ENCODE measurements at places on chromosomes 2 and 18.
A peak's percentile ranks its signal among the peaks of the same experiment; 100 is the strongest.

DNA sequence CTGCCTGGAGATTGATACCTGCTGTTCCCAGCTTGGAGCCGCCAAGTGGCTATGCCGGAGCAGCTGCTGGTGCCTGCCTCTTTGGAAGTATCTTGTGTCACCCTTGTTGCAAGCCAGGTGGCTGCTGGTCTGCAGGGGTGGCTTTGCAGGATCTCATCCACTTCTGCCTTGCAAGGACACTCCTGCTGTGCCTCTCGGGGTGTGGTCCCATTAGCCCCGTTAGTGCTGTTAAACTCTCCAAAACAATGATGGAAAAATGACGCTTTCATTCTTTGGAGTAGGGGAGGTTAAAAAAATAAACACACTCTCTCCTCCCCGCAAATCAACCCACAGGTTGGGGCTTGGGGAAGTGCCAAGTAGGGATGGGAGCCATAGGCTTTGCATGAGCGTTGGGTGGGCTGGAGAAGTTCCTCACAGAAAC is 352.8 kb downstream of the RNF144A start:
- DNase-seq: no peak

DNA sequence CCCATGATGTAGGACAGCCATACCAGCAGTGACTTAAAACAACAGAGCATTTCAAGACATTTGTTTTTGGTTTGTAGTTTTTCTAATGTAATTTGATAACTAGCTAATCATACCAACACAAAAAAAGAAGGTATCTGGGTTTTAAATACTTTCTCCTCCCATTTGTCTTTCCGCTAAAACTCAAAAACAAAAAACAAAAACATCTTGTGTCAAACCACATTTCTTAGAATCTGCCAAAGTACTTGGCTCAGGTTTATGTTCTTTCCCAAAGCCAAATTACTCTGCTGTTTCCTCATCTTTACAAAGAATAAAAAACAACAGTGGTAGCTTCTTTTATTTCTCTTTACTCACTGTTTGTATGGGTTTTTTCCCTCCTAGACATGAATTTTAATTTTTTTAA is 71.5 kb downstream of the GREB1L start:
- no peak for DNase-seq

GRCh38 chr18:35041815-35042387 is 688 bp downstream of the MAPRE2 start:
- DNase-seq: peak; percentile 41

DNA sequence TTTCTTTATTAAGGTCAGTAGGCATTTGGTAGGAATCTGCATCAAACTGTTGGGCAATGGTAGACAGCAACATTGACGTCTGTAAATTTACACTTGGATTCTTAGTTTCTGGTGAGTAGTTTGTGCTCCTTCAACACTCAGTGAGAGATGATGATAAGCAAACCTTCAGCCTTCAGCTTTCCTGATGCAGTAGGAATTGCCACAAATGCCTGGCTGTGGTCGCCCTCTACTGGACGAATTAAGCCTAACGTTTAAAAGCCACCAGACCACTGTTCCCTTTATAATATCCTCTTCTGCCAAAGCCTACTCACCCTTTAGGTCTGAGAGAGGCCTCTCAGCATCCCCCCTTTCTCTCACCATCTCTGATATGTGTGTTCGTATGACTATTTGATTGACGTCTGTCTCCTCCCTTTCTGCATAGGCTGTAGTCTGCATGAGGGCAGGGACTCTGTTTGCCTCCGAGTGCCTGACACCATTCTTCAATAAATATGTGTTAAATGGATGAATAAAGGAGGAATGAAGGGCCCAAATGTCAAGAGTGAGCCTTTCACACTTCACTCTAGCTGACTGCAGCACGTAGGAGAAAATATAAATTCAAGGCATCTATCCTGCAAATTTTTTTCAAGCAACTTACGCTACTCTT is 47.0 kb upstream of the PLEKHM3 start:
- DNase-seq: peak; percentile 69

DNA sequence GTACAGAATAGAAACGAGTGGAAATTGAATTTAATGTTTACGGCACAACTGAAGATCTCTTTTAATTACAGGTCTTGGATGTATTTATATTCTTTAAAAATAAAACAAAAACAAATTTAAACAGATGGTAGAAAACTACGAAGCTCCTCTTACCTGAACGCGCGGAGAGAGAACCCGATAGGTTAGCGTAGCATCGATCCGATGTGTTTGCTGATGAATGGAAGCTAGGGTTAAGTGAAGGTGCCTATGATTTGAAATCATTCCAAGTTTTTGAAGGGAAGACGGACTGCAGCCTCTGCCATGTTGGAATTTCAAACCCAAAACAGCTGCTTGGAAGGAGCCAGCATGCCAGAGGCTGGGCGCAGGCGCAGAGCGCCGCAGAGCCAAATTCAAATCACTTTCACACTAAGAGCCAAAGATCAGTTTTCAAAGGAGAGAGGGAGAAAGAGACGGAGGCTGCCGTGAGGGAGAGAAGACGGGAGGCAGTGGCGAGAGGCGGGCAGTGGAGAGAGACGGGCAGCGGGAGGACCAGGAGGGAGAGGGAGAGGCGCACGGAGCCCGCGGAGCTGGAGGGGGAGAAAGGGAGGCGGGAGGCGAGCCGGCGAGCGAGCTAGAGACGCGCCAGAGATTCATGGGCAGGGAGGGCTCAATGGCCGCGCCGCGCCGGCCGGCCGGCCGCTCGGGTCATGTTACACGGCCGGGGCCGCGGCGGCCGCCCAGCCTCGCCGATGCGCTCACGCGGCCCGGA is at the start of gene FIGN:
FIGN (minus strand) TSS at position 324 of the 748 bp plus-strand sequence. CDS start 1,081 bp downstream, outside the sequence.
- peak; percentile 77 for DNase-seq

DNA sequence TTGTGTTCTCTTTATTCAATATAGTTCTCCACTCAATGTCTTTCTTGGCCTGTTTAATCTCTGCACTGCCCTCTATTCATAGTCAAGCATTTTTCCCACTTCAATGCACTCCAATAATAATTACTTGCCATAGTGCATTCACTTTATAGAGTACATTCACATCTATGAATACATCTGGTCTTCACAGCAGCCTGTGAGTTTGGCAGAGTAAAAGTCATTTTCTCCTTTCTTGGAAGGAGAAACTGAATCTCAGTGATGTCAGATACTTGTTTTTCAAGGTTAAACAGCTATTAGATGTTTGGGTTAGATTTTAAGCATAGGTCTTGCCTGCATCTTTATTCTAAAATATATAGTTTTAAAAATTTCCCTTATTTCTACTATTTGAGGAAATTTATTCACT is 373.2 kb downstream of the TRIB2 start:
- DNase-seq: no peak

DNA sequence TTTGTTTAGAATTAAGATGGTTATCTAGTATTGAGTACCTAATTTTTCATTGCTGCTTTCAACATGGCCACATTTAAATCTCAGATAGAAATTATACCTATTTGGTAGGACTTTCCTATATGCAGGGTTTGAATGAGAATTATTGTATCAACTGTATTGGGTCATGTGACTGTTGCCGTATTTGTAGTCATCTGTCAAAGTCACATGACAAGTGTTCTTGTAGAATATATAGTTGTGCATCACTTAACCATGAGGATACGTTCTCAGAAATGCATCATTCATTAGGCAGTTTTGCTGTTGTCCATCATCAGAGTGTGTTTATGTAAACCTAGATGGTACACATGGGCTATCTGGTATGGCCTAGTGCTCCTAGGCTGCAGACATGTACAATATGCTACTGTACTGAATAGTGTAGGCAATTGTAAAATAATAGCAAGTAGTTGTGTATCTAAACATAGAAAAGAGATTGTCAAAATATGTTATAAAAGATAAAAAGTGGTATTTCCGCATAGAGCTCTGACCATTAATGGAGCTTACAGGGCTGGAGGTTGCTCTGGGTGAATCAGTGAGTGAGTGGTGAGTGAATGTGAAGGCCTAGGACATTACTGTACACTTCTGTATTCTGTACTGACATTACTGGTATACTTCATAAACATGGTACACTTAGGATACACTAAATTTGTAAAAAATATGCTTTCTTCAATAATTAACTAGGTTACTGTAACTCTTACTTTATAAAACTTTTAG is 123.7 kb downstream of the MAP4K4 start:
- DNase-seq: peak; percentile 70

DNA sequence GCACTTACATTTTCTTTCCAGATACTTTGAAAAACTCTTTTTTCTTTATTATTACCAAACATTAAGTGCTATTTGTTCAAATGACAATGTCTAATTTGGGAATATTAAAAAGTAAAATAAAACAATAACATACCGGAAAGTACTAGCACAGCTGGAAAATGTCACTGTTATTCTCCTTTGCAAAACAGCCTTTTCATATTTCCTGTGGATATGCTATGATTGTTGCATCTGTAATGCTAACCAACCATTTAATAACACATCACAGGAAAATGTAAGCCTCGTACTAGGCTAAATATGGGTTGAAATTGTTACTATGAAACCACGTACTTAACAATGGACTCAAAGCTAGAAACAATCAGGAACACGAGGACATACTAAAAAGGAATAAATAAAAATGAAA is 298.1 kb downstream of the CBLN2 start:
- DNase-seq: no peak

DNA sequence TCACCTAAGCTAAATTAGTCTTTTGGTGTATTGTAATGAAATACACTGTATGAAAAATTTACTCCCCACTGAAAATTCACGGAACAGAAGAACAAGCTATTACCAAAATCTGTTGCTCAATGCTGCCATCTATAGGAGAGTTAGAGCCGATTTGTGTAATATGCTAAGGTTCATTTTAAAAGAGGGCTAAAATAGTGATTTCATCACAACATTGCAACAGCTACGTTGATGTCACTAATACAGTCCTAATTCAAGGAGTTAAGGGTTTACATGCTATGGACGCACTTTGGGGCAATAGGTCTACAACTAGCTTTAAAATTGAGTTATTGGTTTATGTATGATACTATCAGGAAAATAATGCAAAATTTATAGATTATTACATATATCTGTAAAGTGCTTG is 3.0 kb upstream of the IRS1 start:
- peak; percentile 84 for DNase-seq

- peak; percentile 34 for DNase-seq
Measured at GRCh38 chr2:237431837-237432236, 17.9 kb upstream of the COL6A3 start.

DNA sequence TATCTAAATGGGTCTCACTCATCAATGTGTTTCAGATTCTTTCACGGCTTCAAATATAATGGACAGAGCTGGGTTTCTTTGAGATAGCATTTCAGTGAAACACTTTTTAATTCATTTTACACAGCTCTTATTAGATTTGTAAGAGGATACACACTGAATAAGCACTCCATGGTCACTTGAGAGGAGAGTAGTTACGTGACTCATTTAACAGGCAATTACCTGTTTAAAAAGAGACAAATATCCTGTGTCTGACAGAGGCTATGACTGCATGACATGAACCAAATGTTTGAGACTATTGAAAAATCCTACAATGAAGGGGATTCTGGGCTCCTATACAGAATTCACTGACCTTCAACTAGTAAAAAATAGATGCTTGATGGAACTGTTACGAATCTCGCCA is 786.9 kb downstream of the EPHA4 start:
- DNase-seq: no peak

DNA sequence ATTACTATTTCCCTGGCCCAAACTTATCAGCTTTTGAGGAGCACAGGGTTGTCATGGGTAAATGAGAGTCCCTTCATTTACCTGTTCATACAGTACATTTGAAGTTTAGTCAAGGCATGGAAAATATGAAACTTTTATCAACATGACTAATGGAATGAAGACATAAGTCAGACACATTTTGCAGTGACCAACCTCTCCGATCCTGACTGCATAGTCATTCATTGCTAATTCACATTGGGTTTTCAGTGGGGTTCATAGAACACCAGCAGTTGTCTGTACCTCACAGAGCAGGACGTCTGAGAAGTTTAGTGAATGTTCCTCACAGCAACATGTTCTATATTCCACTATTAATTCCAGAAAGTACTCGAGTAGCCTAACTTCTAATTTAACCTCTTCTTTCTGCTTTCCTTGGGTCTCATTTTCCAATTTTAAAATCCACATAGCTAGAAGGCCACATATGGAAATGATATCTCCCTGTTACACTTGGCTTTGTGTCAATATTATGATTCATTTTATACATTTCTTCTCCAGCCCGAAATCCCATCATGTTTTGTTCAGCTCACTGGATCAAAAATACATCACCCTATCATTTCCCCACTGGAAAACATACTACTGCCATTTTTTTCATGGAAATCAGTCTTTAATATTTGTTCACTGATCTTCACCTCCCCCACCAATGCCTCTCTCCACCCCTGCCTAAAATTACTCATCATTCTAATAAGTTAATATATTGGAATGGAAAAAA is 65.9 kb downstream of the CDH20 start:
- DNase-seq: peak; percentile 40

- DNase-seq: no peak
Measured at GRCh38 chr18:1526991-1527390, 622.3 kb downstream of the ADCYAP1 start.

DNA sequence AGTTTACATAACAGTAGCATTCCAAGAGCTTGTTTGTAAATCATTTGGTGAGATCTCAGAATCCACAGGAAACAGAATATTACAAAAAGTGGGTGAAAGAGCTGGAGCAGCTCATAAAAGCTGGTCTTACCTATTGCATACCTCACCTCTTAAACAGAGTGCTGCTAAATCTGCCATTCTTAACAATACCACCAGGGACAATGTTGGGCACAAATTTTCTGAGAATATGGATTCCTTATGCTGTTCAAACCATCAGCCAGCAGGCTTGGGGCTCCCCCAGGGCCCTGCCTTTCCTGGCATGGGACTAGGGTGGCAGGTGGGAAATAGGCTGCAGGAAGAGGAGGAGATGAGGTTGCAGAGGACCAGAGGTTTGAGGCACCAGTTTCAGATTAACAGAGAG is 55.6 kb downstream of the TGFA start:
- DNase-seq: peak; percentile 50

GRCh38 chr18:76493213-76494161 is 1.6 kb downstream of the ZNF516 start:
- peak; percentile 73 for DNase-seq

GRCh38 chr18:73979742-73980141 is 167.9 kb downstream of the FBXO15 start:
- DNase-seq: peak; percentile 31

DNA sequence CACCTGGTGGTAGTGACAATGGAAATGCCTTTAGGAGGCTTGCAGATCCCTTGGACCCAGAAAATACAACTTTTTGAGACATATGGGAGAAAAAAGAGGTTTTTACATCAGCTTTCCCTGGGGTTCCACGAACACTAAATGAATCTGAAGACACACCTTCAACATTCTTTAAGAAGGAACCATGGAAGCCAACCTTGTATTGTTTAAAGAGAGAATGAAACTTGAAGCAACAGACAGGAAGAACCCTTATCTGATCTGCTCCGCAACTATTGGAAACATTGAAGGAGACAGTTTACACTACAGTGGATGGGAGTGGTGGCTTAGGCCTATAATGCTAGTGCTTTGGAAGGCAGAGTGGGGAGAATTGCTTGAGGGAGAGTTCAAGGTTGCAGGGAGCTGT is 190.4 kb downstream of the LAMA1 start:
- DNase-seq: no peak

- DNase-seq: no peak
Measured at GRCh38 chr2:235088496-235088921, 136.7 kb downstream of the SH3BP4 start.

DNA sequence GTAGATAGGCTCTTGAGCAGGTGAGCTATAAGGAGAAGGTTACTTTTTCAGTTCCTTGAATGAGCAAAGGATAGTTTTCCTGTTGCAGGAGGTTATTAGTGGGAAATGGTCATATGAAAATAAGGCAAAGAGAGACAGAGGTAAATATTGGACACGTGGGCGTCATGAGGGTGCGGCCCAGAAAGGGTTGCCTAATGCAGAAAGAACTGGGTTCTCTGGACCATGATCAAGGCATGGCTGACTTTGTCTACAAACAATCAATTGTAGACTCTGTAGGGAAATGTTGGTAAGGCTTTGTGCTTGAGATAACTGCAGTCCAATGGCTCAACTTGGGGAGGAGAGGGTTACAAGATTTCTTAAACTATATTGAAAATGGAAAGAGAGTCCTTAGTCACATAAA is 585.8 kb downstream of the BCL11A start:
- DNase-seq: no peak

Measured in ELR (cell line).